ENCODE measurements at places on chromosomes 16 and 17.

GRCh38 chr17:31378638-31379037 is 12.8 kb upstream of the RAB11FIP4 start:
- DNase-seq = no peak

GRCh38 chr16:67948015-67948414 is 4.1 kb upstream of the LCAT start:
- no peak for DNase-seq

DNA sequence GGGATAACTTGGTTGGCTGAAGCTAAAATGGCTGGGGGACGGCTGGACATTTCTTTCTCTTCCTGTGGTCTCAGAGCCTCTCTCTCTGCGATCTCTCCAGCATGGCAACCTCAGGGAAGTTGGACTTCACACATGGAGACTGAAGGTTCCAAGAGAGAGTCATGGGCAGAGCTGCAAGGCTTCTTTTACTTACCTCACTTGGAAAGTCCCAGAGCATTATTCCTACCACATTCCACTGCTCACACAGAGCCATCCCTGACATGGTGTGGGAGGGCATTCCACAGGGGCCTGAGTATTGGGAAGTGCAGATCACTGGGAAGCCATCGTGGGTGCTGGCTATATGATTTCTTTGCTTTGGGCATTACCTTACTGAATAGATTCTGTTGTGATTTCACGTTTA is 9.8 kb upstream of the SLC6A2 start:
- DNase-seq = no peak

- DNase-seq = no peak
Measured at GRCh38 chr16:19163215-19163614, 4.8 kb upstream of the SYT17 start.

- DNase-seq = no peak
Measured at GRCh38 chr17:56795221-56795865, 38.4 kb downstream of the C17orf67 start.

DNA sequence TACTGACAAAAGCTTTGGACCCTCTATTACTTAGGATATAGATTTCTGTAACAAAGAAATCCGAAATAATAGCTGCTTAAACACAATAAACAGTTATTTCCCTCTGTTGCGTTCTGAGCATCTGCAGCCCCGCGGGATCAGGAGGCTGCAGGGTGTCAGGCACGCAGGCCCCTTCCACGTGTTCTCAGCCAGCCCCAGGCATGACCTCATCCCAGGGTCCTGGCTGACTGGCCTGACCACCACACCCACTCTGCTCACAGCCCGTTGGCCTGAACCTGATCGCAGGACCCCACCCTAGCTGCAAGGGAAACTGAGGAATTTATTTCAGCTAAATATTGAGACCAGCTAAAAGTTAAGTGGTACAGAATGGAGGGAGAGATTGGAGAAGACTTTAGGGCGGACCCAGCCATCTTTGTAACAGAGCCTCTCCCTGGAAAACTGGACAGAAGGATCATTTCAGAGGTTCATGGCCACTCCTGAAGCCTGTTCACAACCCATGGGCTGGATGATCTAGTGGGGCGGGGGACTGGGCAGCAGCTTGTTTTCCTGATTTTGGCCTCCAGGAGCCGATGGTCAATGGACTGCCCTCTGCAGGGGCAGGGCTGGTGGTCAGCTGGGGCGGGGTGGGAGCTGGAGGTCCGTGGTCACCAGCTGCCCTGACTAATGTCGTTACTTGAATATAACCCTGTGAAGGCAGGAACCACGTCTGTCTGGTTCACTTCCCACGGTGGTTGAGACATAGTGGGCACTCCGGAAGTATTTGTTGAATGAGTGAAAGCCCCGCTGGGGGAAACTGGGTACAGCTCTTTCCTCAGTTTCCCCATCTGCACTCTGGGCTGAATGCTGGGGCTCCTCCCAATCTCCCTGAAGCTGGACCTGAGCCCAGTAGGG is 10.9 kb downstream of the CETP start:
- DNase-seq = no peak

GRCh38 chr17:39706921-39707337 is 7.1 kb downstream of the ERBB2 start:
- no peak for DNase-seq

DNA sequence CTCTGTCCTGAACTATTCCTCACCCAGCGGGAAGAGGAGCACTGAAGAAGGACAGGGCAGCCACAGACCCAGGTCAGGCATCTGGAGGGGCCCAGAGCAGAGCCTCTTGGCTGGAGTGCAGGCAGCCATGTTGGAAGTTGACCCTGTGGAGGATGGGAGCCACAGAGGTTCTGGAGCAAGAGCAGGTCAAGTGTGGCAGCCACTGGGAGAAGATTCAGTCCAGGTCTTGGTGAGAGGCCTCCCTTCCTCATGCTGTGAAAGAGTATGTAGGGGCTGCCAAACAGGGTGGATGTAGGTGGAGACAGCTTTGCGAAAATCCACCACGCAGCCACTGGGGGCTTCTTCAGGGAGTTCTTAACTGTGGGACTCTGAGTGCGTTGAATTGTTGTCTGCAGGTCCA is 590 bp upstream of the CD79B start:
- DNase-seq = no peak
